ENCODE measurements at places on chromosomes 7 and 10. TPM values are rescaled to one million over a fixed set of nuclear protein-coding genes. Genes with fewer than 3 reads are reported as not detected.

- no peak for DNase-seq
Measured at GRCh38 chr10:78577712-78578111, 491.1 kb upstream of the ZMIZ1 start.

The IL15RA gene
- total RNA-seq = 24.4 TPM

The OAT gene
- 40.2 TPM for total RNA-seq

DNA sequence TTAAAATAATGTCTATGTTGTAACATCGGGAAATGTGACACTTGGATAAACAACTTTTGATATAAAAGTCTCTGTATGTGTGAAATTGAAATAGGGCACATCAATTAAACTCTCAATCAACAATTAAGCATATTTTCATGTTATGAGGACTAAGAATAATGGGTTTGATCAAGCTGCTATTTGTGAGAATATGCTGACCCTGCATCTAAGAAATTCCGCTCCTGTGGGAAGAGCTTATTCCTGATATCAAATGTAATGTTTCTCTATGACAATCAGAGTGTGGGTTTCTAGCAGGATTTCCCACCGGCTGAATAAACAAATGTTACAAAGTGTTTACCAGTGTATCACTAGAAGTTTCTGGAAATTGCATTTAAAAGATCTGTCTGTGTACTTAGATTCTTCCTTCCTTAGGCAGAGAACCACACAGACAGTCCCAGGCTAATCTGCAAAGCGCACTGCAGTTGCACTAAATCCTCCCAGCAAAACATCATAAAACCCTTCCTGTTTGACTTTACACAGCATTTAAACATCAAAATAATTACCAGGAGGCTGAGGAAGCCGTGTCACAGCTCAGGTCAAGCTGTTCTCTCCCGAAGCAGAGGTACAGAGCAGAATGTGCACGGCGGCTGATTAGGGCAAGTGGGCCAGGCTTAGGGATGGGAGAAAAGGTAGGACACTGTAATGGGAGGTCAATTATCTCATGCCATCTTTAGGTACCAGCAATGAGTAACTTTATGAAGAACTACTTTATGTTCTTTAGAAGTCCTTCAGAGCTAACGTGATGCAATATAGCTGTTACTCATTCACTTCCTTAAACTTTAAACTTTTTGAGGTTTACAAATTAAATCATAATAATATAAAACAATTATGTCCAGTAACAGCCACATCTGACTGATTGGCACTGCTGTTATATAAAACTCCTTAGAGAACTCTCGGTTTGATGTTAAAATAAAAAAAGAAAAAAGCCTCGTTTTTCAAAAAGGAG is 109.1 kb upstream of the CTTNBP2 start:
- DNase-seq = no peak

DNA sequence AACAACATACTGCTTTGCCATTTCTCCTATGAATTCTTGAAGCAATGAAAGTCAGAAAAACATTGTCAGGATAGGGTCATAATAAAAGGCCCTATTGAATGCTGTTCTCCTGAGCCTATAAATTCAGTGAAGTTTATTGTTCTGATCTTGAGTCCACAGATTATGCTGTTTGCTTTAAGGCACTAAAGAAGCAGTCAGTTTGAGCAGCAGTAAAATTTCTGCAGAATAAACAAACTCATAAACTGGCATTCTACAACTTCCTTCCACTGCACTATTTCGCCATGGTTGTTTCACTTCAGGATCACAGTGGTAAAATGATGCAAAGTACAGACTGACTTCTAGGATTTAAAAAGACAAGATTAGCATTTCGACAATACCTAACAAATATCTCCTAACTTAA is 503.2 kb downstream of the SH2D4B start:
- no peak for DNase-seq

The KBTBD2 gene
- total RNA-seq = 30.2 TPM

- no peak for DNase-seq
Measured at GRCh38 chr10:116766837-116767634, 24.7 kb upstream of the HSPA12A start.

DNA sequence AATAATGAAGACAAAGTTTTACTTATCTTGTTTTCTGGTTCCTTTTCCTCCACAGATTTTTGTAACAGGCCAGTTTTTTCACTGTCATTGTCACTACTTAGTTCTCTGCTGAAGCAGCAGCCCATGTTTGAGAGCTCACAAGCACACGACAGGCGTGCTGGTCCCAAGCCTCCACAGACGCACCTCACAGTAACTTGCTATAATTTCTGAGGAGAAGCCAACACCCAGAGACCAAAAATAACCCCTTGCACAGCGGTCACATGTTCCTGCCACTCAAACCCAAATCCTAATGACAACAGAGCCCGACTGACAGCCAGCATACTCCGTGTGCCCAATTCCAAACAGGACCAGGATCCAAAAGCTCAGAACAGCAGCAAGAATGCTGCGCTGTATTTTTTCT is 58.5 kb downstream of the LARP4B start:
- no peak for DNase-seq

DNA sequence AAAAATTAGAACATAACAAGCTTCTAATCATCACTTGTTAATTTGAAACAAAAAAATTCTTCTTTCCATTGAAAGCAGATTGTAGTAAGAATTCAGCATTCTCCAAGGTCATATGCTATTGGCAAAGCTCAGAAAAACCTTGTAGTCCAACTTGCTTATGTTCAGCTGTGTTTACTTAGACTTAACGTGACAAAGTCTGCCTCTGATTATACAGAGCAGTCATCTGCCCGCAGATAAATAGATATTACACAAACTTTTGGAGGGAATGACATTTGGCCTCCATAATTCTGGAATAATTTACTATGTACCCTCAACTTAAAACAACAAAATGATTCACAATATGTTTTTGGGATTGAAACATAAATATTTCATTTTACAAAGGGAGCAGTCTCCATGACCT is 45.8 kb downstream of the MKX start:
- no peak for DNase-seq
